CD4-positive, alpha-beta T cell (primary cell): ENCODE measurements at places on chromosomes 7 and 10. TPM values are rescaled to one million over a fixed set of nuclear protein-coding genes. Genes with fewer than 3 reads are reported as not detected.
A peak's percentile ranks its signal among the peaks of the same experiment; 100 is the strongest.

Gene CACNB2
- not detected for total RNA-seq

Gene KCNIP2
- total RNA-seq: 1.6 TPM

Gene CYP2E1
- total RNA-seq: 2.0 TPM

Gene ASB4
- not detected for total RNA-seq

GRCh38 chr7:35792873-35793489, 7.9 kb upstream of the SEPTIN7 start:
- H3K36me3 ChIP-seq: no peaks in the 10 kb centered on the region
- no peaks in the 10 kb centered on the region for H3K4me1 ChIP-seq
- no peak overlapping the region for H3K27ac ChIP-seq
- no peaks in the 10 kb centered on the region for H3K27me3 ChIP-seq

DNA sequence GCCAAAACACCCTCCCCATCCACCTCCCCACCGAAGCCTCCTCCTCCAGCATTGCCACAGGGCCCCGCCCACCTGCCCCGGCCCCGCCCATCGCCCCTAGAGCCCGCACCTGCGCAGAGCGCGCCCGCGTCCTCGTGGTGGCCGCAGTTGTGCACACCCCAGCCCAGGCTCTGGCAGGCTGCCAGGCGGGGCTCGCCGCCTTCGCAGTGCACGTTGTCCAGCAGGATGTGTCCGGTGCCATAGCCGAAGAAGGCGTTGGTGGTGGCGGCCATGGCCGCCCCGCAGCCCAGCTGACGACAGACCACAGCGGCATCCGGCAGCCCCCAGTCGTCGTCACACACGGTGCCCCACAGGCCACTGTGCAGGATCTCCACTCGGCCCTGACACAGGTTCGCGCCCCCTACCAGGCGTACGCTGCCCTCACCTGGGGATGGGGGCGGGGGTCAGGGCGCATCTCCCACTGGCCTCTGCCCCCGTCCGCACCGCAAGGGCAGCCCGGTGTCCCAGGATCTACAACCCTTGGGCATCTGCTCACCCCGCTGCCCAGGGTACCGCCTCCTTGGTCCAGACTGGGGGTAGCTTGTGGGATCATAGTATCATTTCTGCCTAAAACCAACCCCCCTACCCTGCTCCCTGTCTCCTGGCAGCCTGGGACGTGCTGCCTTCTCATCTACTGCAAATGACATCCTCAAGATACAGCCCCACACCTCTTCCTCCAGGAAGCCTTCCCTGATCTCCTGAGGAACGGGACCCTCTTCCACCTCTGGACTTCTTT, 11.9 kb downstream of the SSC4D start:
- DNase-seq: peak; percentile 72
- no peak overlapping the region for H3K27ac ChIP-seq
- H3K27me3 ChIP-seq: no peaks in the 10 kb centered on the region
- H3K36me3 ChIP-seq: no peaks in the 10 kb centered on the region
- peaks cover 29% of the 10 kb centered on the region for H3K4me1 ChIP-seq

DNA sequence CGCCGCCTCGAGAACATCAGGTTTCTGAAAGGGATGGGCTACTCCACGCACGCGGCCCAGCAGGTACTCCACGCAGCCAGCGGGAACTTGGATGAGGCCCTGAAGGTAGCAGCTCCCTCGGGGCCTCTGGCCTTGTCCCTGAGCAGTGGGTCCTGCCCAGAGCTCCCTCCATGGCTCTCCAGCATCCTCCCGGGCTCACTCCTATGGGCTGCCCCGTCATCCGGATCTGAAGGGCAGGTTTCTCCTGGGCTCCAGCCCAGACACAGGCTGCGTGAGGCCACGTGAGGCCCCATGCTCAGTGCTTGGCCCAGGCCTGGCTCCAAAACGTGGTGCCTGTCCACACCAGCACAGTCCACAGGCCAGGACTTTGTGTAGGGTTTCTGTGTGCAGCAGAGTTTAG, 32.5 kb downstream of the NUB1 start:
- no peak for DNase-seq
- no peak overlapping the region for H3K4me3 ChIP-seq
- H3K27ac ChIP-seq: no peak overlapping the region
- no peaks in the 10 kb centered on the region for H3K27me3 ChIP-seq

DNA sequence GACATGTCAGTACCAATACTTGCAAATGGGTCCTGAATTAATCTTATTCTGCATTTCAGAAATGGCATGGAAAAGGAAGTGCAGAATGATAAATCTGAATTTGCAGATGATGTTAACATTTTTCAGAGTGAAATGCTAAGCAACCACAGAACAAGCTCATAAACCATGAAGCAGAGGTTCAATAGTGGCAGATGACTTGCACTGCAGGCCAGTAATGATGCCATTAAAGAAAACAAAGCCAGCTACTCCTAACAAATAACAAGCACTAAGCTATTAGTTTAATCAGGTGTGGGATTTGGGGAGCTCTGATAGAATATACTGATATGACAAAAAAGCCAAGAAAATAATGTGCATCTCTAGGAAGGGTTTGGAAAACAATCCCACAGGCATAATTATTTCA, 85.4 kb downstream of the FAM13C start:
- no peak for DNase-seq
- H3K27me3 ChIP-seq: no peaks in the 10 kb centered on the region
- no peak overlapping the region for H3K27ac ChIP-seq
- H3K36me3 ChIP-seq: no peaks in the 10 kb centered on the region
